ENCODE measurements at places on chromosomes 2 and 18.
A peak's percentile ranks its signal among the peaks of the same experiment; 100 is the strongest.

GRCh38 chr2:46977280-46977665 lies 61.7 kb upstream of the MCFD2 start:
- no peak for DNase-seq

- peak; percentile 23 for DNase-seq
Observed at GRCh38 chr2:42722320-42723190, 41.4 kb downstream of the OXER1 start.

DNA sequence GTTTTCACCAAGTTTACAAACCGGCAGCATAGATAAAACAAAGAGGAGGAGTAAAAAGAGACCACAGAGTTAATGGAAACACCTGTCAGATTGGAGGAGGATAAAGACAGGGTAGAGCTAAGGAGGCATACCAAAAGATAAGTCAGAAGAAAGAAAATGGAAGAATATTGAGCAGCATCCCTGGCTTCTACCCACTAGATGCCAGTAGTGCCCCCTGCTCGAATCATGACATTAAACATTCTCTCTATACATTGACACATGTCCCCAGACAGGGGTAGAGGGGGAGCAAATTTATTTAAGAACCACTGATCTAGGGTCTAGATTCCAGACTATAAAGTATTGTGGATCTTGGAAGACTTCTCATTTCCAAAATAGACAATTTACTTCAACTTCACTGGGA lies 159.8 kb upstream of the ETAA1 start:
- no peak for DNase-seq

GRCh38 chr18:69435000-69435399 lies 34.3 kb downstream of the DOK6 start:
- DNase-seq = no peak

DNA sequence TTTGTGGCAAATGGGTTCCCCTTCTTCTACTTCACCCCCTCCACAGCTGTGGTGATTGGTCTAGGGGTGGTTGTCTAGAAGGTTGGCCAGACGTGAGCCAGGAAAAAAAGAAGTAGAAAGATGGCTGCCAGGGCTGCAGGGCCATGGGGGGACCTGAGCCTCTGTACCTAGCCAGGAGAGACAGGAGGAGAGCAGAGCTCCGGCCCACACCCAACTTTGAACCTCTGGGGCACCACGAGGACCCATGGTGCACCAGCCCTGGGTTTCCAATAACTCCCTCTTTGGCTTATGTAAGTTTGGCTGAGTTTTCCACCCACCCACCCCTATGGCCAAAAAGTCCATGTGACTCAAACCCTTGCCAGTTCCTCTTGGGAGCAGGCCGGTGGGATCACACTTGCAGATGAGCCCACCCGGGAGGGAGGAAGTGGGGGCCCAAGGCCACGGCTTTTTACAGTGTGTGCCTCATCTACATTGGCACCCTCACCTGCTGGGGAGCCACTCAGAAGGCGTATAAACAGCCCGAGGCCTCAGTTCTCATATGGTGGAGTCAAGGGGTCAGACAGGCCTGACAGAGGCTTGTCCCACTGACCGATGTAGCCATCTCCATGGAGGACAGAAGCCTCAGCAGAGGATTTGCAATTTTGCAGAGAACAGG lies 293.1 kb upstream of the HDAC4 start:
- DNase-seq = no peak

DNA sequence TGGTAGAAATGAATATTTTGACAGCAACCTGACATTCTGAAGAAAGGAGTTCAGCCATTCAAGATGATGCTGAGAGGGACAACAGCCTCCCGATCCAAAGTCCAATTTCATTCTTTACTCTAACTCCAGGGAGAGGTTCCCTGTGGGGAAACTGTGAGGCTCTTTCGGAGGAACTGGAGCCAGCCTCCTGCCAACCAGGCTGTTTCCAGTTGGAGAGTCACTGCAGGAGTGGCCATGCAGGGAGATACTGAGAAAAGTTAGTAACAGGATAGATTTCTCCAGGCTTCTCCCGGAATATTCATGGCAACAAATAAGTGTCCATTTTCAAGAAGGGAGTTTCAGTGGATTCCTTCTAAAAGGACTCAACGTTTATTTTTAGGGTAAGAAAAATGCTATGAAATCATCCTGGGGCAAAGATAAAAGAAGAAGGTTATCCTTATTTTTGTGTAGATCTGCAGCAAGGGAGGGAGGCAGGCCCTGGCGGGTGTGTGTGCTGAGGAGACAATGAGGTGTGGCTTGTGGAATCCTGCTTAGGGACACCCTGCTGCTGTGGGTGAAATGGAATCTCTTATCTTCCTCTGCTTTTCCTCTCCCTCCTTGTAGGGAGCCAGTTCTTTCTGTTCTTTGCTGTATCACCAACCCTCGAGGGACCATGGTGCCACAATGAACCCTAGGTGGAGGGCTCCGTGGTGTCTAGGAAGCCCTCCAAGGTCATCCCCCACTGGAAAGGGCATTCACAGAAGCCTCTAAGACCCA lies 18.1 kb downstream of the KLHL14 start:
- no peak for DNase-seq

- no peak for DNase-seq
Observed at GRCh38 chr2:211333377-211333776, 777.0 kb downstream of the CPS1 start.

GRCh38 chr2:201618744-201619662 lies 24.3 kb downstream of the TMEM237 start:
- peak; percentile 10 for DNase-seq

- DNase-seq = no peak
Observed at GRCh38 chr2:228556717-228557116, 375.2 kb upstream of the SPHKAP start.

GRCh38 chr2:71935262-71935848 lies 212.3 kb downstream of the CYP26B1 start:
- no peak for DNase-seq

GRCh38 chr2:167480986-167481309 lies 592.7 kb downstream of the XIRP2 start:
- no peak for DNase-seq

DNA sequence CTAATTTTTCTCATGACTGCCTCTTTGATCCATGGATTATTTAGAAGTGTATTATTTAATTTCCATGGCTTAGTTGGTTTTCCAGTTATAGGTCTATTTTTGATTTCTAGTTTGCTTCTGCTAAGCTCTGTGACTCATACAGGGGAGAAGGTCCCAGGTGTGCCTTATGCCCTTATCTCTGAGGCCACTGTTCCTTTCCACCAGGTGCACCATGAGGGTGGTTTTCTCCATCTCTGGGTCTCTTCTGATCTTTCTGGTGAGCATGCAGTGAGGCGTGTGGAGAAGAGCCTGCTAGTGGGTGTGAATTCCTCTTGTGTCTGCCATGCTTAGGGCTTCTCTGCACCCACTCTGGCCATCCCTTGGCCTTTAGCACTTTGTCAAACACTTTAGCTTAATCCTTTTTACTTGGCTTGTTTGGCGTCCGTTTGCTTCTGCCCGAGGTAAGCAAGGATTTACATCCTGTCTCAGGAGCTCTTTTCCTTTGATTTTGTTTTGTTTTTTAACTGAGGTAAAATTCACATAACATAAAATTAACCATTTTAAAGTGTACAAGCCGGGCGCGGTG lies 129.8 kb upstream of the ARL4C start:
- no peak for DNase-seq

DNA sequence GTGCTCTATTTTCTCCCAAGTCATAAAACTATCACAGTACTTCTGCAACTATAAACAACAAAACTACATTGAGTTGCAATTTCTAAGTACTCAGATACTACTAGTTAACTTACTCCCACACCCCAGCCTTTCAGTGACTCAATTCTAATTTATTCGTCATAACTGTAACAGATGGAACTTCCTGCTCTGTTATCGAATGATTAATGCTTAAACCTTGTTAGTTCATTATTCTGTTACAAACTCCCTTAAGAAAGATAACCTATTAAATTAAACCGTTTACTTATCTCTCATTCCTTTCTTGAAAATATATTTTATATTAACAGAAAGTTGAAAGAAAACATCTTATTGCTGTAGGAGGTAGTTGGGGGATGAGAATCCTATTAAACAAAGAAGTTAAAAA lies 17.0 kb downstream of the TNFAIP6 start:
- DNase-seq = no peak

DNA sequence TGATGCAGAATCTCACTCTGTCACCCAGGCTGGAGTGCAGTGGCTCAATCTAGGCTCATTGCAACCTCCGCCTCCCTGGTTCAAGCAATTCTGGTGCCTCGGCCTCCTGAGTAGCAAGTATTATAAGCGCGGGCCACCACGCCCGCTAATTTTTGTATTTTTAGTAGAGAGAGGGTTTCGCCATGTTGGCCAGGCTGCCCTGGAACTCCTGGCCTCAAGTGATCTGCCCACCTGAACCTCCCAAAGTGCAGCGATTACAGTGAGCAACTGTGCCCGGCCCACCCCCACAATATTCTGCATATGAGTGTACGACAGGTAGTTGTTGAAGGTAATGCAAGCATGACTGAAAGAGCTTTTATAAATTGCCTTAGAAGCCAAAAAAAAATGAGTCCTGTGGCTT lies 1.2 kb downstream of the WDR75 start:
- DNase-seq = no peak

DNA sequence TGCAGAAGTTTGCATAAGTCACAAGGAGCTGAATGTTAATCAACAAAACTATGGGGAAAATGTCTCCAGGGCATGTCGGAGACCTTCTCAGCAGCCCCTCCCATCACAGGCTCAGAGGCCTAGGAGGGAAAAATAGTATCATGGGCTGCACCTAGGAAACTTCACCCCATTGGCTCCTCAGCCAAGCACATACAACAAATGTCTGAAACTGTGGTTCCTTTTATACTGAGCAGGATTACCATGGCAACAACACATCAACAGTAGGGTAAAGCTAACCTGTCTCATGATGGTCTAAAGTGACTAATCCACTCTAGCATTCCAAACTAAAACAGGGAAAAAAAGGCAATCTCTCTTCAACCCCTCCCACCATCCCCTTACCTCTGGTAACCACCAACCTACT lies 3.2 kb upstream of the NEMP2 start:
- no peak for DNase-seq

- no peak for DNase-seq
Observed at GRCh38 chr2:9262671-9263171, 56.1 kb downstream of the ASAP2 start.

DNA sequence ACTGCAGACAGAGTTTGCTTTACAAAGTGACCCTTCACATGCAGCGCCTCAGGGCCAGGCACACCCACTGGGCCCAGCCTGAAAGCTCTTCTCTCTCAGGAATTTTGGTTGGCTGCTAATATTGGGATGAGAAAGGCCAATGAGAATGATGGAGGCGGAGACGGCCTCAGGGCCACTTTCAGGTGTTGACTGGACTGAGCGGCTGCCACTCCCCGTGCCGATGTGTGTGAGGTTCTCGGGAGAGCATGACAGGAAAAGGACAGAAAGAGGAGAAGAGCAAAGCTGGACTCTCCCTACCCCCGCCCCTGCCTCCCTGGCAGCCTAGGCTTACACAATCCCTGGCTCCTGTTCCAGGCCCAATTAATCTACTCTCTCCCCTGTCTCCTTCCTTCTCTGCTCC lies 155.7 kb downstream of the CELF4 start:
- DNase-seq = no peak

- DNase-seq = peak; percentile 13
Observed at GRCh38 chr2:221571551-221572218, 419 bp downstream of the EPHA4 start.

GRCh38 chr2:56338232-56338631 lies 154.4 kb downstream of the CCDC85A start:
- no peak for DNase-seq

GRCh38 chr2:152730591-152731333 lies 12.3 kb downstream of the ARL6IP6 start:
- DNase-seq = peak; percentile 12

DNA sequence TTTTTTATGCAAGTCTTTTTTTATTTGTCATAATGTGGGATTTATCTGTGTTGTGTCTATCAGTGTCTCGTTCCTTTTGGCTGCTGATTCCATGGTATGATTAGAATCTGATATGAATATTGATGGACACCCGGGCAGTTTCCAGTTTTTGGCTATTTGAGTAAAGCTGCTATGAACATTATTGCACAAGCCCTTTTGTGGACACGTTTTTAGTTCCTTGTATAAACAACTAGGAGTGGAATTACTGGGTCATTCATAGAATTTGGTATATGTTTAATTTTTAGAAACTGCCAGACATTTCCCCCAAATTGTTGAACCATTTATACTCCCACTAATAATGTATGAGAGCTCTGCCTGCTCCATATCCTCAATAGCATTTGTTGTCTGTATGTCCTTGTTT lies 26.6 kb downstream of the HK2 start:
- DNase-seq = no peak

- no peak for DNase-seq
Observed at GRCh38 chr2:170486730-170487129, 228.4 kb upstream of the SP5 start.

GRCh38 chr18:9178557-9178956 lies 42.0 kb downstream of the ANKRD12 start:
- no peak for DNase-seq

- DNase-seq = peak; percentile 88
Observed at GRCh38 chr2:208254118-208254870, 577 bp downstream of the IDH1 start.

GRCh38 chr2:212135739-212136138 lies 402.9 kb downstream of the ERBB4 start:
- DNase-seq = no peak

DNA sequence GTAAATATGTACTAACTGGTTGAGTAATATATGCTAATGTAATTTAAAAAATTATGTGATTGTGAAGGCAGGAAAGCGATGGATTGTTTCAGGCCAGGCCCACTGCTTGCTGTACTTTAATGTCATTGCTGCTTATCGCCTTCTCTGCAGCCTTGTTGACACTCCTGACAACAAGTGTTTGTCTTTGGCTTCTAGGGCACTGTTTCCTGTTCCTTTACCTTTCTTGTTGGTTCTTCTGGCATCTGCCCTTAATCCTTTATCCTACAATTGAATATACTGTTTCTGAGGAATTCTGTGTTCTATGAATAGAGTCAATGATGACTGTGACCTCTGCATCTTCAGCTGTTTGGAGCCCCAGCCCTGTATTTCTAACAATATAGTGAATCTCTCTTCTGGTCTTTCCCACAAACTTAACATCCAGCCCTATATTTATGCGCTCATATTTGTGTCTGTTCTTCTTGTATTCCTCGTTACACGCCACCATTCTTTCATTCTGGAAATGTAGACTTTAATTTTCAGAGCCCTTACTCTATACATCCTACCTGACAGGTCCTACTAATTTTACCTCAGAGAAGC lies 17.6 kb downstream of the ACSL3 start:
- DNase-seq = no peak

GRCh38 chr2:26692897-26693849 lies 651 bp downstream of the KCNK3 start:
- no peak for DNase-seq

DNA sequence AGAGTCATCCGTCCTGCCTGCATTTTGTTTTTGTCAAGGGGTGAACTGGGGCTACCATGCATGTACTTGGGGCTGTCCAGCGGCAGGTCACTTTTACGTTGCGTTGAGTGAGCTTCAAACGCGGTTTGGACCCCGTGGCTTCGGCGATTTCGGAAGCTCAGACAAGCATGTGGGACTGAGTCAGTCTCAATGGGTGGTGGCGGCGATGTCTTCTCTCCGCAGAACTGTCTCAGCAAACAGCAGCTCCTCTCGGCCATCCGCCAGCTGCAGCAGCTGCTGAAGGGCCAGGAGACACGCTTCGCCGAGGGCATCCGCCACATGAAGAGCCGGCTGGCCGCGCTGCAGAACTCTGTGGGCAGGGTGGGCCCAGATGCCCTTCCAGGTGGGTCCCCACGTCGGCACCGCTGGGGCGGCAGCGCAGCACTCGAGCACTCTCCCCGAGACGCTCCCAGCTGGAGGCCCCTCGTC lies 21.3 kb downstream of the FBLN7 start:
- no peak for DNase-seq

All from activated naive CD8-positive, alpha-beta T cell treated with anti-CD3 and anti-CD28 coated beads, Interleukin-2, amount 50 U/mL, for 24 hours (primary cell).